ENCODE measurements at places on chromosomes 13 and 19. TPM values are rescaled to one million over a fixed set of nuclear protein-coding genes. Genes with fewer than 3 reads are reported as not detected.

Gene LMTK3
- total RNA-seq, result not detected

Gene JOSD2
- total RNA-seq, result 1.8 TPM

Gene PGLYRP2
- not detected for total RNA-seq

Gene TPT1
- 6,904 TPM for total RNA-seq

Gene DACT3
- 38.0 TPM for total RNA-seq

Gene BLOC1S3
- total RNA-seq, result 16.2 TPM

Gene SPIB
- not detected for total RNA-seq

Gene KLC3
- not detected for total RNA-seq

Gene LILRB4
- total RNA-seq, result not detected

Gene ATXN8OS
- total RNA-seq, result not detected

Gene GJB6
- total RNA-seq, result 0.41 TPM

Gene SHISA7
- total RNA-seq, result not detected

Gene NPAS1
- not detected for total RNA-seq
